ENCODE measurements at places on chromosomes 3 and 15.
A peak's percentile ranks its signal among the peaks of the same experiment; 100 is the strongest.

DNA sequence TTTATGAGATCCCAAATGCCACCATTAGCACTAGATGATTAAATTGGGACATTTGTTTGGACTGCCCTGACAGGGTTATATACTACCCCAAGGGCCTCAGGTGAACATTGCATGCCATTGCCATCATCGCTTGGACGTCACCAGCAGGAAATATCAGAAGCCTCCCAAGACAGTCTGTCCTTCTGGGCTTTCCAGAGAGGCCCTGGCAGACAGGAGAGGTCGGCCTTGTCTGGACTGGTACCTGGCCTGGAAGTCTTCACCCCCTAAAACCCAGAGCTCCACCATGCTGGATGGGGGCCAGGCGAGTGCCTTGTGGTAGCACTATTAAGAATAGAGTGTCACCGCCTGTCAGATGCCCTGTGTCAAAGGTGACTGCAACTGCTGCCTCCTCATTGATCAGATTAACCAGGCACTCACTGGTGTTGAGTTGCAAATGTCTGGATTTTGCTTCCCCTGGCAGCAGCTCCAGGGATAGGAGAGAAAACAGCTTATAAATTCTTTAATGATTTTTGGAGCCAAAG, 324.1 kb upstream of the RASGRP1 start:
- no peak for DNase-seq

GRCh38 chr15:74294010-74294409, 57.9 kb downstream of the CCDC33 start:
- DNase-seq: no peak

- no peak for DNase-seq
Measured at GRCh38 chr15:31412824-31413223, 86.2 kb downstream of the KLF13 start.

DNA sequence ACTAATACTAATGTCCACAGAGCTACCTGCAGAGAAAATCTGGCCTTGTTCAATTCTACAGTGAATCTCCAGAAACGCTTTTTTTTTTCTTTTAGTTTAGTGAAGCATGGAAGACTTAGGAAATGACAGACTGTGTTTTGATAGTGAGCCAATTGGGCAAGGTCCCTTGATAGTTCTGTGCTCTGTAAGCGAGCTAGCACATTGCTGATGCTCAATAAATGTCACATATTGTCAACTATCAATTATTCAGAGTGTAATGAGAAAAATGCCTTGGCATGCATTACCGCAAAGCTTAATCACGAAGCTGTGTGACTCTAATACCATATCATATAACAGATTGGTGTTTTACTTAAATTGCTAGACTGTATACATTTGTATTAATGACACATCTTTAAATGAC, 5.2 kb upstream of the C3orf85 start:
- no peak for DNase-seq

GRCh38 chr3:126550488-126551051, 8.2 kb downstream of the C3orf22 start:
- DNase-seq: no peak

- no peak for DNase-seq
Measured at GRCh38 chr3:128180436-128180835, 27.2 kb downstream of the EEFSEC start.

DNA sequence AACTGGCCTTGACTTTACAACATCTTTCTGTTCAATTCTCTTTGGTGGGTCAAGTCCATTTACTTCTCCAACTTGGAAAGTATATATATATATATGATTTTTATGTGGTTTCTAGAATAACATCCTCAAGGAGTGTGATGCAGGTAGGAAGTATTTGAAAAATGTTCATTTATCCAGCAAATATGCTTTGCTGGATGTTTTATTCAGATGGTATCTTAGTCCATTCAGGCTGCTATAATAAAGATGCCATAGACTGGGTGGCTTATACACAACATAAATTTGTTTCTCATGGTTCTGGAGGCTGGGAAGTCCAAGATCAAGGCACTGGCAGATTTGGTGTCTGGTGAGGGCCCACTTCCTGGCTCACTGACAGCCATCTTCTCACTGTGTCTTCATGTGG, 168.7 kb upstream of the RASGRP1 start:
- no peak for DNase-seq

- no peak for DNase-seq
Measured at GRCh38 chr3:160400702-160401150, 1.3 kb downstream of the SMC4 start.

GRCh38 chr3:130276203-130276803, 69.2 kb upstream of the COL6A5 start:
- peak; percentile 41 for DNase-seq

DNA sequence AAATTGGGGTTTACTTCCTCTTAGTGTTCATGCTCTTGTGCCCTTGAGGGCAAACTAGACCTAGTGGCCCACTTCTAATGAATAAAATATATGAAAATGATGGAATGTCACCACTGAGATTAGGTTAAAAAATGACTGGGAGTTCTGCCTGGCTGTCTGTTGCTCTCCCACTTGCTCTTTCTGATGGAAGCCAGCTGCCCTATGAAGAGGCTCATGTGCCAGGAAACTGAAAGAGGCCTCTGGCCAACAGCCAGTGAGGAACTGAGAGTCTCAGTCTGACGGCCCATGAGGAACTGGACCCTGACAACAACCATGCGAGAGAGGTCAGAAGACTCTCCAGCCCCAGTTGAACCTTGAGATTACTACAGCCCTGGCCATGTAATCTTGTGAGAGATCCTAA, 107.1 kb upstream of the FHIT start:
- no peak for DNase-seq

DNA sequence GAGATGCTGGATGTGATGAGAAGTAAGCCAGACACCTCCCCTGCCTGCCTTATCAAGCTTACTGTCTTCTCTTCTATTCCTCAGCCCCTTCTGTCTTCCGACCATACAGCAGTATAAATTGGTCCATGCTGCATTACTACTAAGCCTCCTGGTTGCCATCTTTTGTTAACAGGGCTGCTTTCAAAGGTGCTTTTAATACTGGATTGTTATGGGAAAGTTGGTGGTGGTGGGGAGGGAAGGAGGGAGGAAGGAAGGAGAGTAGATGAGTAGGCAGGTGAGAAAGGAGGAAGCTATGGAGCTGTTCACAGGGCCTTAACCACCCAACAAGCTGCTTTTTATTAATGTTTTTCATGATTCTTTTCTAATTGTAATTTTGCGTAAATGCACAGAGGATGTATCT, 114.9 kb downstream of the SLC25A26 start:
- no peak for DNase-seq

DNA sequence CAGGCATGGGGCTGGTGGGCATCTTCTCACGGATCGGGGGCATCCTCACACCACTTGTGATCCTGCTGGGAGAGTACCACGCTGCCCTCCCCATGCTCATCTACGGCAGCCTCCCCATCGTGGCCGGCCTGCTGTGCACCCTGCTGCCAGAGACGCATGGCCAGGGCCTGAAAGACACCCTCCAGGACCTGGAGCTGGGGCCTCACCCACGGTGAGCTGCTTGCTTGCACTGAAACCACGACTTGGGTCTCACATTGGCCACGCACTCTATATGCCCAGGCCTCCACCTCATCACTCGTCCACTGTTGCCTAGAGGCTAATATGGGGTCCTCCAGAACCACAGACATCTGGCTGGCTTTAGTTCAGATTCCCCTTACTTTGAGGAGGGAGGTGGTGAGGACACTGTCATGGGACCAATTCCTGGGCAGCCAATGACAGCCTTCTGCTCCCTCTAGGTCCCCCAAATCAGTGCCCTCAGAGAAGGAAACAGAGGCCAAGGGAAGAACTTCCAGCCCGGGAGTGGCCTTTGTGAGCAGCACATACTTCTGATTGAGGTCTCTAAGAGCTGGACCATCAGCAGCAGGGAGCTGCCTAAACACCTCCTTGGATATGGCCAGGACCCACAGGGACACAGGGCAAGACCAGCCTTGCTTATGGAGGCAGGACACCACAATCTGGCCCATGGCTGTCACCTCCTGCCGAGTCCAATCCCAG, 5.0 kb upstream of the SLC22A14 start:
- no peak for DNase-seq

GRCh38 chr15:48679952-48680351, 34.4 kb upstream of the FBN1 start:
- no peak for DNase-seq

GRCh38 chr3:133859381-133860234, 36.1 kb downstream of the RAB6B start:
- DNase-seq: no peak

GRCh38 chr3:8996216-8996615, 32.9 kb upstream of the RAD18 start:
- DNase-seq: no peak

DNA sequence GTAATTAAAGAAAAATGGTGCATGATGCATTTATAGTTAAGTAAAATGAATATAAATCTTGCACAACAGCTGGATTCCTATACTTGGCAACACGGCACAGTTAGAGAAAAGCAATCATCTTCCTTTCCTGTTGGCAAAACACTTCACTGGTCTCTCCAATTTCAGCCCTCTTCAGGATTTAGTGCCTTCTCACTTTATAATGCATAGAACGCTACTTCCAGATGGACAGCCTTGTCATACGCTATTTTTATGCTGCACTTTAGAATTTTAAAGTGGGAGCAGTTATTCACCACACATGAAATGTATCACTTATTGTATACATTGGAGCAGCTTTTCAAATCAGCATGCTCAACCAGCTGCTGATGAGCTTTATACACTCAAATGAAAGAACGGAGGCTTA, 194.4 kb upstream of the GBE1 start:
- no peak for DNase-seq

DNA sequence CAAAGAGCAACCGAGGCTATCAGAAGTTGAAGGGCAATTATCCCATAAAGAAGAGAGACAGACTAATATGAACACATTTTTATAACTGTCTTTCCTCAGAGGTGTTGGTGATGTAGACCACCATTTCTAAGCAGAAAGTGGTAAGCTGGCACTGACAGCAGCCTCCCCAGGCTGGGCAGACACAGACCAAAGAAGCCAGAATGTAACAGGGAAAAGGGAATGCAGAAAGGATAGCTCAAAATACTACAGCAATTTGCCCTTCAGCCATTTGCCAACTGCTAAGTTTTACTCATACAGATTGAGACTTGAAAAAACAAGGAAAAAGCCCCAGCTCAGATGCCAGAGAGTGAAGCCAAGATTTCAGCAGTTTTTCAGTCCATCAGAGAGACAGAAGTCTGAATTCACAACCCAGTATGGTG, 73.5 kb upstream of the ABI3BP start:
- peak; percentile 4 for DNase-seq

DNA sequence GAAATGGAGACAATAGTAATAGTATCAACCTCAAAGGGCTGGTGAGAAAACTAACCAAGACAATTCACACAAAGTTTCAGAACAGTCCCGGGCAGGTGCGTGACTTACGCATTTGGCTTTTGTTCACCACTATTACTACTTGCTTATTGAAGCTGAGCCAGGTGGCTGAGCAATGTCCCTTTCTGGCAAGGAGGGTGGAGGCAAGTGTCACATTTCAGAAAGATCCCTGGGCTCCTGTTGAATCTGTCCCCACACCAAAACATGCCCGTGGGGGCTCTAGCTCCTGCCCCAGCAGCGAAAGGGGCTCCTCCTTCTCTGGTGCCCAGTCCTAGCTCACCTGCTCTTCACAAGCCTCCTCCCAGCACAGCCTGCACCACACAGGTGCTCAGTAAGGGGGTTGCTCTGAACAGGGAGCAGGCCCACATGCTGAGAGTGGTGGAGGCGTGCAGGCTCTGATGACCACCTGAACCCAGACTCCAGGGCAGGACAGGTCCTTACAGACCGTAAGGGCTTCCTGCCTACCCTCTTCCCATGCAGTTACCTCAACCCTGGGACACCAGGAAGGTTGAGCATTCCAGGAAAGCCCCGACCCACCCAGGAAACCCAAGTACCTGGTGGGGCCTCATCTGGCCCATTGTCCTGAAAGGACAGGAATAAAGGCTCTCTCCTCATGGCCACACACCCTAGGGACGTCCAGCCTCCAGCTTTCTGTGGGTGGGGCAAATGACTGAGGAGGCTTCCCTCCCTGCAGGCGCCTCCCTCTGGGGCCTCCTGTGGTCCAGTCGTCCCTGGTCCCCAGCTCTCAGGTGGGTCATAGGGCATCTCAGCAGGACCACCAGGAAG, 32.6 kb downstream of the SEMA7A start:
- DNase-seq: no peak
